ENCODE measurements at places on chromosomes 12 and 14.
A peak's percentile ranks its signal among the peaks of the same experiment; 100 is the strongest.

GRCh38 chr12:101021911-101022388 is 188.1 kb downstream of the SLC5A8 start:
- DNase-seq = peak; percentile 68

DNA sequence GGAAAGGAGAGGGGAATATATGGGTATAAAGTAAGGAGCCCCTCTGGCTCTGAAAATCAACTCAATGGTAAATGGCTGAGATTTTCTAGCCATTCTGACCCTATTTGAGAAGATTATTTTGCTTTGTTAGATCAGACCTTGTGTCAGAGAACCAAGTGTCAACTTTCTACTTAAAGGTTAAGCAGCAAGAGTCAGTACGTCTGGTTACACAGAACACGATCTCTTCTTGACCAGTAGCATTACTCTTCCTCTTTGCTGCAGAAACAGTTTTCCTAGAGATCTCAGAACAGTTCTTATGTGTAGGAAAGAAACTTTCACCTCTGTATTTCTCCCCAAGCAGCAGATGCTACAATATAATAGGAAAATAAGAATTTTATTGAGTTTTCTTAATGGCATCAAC is 47.4 kb upstream of the BTG1 start:
- DNase-seq = no peak

DNA sequence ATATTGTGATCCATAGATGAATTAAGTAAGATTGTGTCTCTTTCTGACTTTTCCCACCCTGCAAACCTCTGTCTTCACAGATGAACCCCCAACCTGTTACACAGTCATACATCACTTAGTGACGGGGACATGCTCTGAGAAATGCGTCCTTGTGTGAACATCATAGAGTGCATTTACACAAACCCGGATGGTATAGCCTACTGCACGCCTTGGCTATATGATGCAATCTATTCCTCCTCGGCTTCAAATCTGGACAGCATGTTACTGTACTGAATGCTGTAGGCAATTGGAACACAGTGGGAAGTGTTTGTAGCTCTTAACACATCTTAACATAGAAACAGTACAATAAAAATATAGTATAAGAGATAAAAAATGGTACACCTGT is 7.4 kb upstream of the TESPA1 start:
- no peak for DNase-seq

GRCh38 chr14:78316786-78317185 is 146.6 kb downstream of the NRXN3 start:
- DNase-seq = no peak

- DNase-seq = no peak
Measured at GRCh38 chr12:96120359-96121100, 73.6 kb upstream of the ELK3 start.

DNA sequence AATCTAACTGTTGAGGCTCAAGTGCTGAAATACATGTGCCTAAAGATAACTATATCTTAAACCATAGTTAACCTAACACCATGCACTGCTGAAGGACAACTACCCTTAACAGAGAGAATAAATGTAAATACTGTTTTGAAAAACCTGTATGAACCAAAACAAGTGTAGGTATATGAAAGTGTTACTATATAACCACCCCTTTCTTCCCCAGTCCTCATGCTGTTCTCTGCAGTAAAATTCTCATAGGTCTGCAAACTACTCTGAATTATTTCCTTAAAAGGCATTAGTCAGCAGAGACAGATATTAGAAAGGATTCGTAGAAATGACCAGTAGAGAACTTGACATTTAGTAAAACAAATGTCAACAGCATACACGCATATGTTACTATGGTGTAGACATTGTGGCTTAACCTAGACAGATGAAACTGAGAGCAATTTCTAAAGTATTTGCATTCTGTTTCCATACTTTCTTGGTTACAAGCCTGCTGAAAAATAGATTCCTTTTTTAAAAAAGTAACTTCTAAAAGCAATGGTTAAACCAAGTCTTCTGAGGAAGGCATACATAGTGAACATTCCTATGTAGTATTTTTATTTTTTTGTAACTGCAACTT is 13.9 kb downstream of the CSRP2 start:
- DNase-seq = no peak

- DNase-seq = no peak
Measured at GRCh38 chr14:89455412-89455811, 38.4 kb upstream of the FOXN3 start.

DNA sequence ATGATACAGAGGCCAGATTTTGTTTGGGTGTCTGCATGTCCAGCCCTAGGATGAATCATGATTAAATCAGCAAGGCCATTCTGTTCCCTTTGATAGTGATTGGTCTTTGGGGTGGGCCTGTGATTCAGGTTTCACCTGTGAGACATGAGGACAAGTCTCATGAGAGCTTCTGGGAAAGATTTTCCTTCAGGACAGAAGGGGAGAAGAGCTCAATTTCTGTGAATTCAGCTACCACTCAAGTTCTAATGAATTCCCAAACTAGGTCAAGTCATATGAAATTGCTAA is 73.4 kb downstream of the ZNF664 start:
- no peak for DNase-seq

- peak; percentile 14 for DNase-seq
Measured at GRCh38 chr12:7907009-7907408, 29.0 kb downstream of the SLC2A3 start.

GRCh38 chr14:99676657-99677056 is 7.4 kb upstream of the CYP46A1 start:
- DNase-seq = no peak

- DNase-seq = peak; percentile 82
Measured at GRCh38 chr14:64279704-64280668, 14.2 kb downstream of the ESR2 start.

GRCh38 chr12:52066346-52067080 is 3.3 kb upstream of the ATG101 start:
- no peak for DNase-seq

GRCh38 chr14:24483604-24484252 is 24.3 kb downstream of the CMA1 start:
- DNase-seq = no peak

GRCh38 chr12:66594688-66595087 is 84.2 kb downstream of the GRIP1 start:
- no peak for DNase-seq

DNA sequence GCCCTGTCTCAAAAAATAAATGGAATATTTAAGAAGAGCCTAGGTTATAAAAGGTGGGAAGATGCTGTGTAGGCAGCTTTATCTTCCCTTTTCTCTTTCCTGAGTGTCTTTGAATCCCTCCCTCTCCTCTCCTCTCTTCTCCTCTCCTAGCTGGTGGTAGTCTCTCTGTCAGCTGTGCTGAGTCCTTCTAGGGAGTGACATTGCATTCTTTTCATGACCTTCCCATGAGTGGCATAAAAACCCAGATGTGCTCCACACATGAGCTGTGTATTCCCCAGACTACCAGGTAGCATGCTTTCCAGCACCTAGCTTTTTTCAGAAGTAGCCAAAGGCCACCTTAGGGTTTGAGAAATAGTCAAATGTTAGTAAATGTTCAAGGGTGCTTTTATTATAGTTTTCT is 23.6 kb downstream of the SAMD4A start:
- DNase-seq = no peak

GRCh38 chr14:88599761-88600439 is 37.1 kb downstream of the ZC3H14 start:
- no peak for DNase-seq

DNA sequence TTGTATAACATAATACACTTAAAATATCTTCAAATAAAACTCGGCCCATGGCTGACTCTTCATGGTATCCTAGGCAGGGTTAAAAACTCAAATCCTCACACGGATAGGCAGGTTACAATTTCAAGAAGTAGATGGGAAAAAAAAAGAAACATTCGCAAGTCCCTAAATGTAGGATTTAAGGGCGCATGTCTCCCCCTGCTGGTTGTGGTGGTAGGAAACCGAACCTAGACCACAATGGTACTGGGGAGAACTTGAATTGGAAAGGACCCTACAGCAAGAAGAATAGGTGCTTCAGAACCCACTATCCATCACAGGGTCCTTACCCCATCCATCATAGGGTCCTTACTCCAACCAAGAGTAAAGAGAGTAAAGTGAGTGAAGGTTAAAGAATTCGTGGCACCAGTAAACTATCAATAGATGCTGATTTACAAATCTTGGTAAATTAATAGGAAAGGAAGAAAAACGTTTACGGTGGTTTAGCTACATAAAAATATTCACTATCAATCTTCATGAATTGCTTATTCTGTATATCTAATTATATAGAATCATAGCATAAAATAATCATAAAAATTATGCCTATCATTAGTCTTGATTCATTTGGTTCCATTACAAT is 3.3 kb upstream of the CIPC start:
- DNase-seq = peak; percentile 61

DNA sequence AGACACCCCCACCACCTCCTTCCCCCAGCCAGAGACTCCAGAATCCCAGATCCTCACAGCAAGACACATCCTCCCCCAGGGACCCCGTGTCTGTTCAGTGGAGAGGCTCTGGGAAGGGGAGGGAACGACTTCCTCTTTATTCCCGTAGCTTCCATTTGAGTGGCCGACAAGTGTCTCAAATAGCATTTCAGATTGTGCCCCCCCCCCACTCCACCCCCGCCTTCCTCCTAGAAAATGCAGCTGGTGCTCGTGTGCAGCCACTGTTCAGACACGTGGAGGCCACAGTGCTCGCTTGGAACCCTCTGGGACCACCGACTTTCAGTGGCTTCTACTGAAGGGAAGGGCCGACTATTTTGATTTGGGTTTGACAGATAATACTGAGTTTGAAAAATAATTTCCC is 14.3 kb downstream of the PPP2R5C start:
- no peak for DNase-seq

DNA sequence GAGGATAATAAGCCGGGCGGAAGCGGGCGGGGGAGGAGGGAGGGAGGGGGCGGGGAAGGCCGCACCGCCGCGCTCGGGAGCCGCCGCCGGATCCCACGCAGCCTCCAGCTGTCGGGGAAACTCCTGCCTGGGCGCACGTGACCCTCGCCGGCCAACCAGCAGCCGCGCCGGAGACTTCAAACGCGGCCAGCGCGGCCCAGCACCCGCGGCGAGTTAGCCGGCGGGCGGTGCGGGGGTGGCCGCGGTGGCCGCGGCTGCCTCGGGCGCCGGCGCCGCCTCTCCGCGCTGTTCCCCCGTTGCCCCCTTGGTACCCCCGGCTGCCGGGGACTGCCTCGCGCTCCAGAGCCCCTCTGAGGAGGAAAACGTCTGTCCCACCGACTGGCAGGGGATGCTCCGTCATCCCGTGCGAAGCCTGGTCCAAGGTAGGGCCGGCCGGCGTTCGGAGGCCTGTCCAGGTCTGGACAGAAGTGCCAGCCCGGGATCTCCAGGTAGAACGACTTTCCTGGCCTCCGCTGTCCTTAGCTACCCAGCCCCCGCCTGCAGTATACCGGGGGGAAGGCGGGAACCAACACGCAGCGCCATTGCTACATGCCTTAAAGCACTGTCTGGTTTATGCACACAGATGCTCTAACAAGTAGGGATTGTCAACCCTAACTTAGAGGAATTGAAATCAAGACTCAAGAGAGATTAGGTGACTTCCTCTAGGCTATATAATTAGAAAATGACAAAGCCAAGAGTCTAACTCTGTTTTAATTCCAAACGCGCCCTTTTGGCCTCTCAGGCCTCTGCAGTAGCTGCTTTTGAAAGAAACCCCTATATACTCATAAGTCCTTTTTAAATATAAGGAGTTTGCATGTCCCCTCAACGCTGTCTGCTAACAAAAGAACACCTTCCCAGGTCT is at the start of gene YAF2:
YAF2 (minus strand) TSS at position 9 of the 901 bp plus-strand sequence. CDS start 68 bp downstream, outside the sequence.
- no peak for DNase-seq

- DNase-seq = peak; percentile 98
Measured at GRCh38 chr12:45268672-45269411, 52.9 kb downstream of the ANO6 start.

- DNase-seq = no peak
Measured at GRCh38 chr14:51276605-51277004, 36.6 kb downstream of the TMX1 start.

GRCh38 chr14:44609201-44609600 is 102.1 kb upstream of the FSCB start:
- DNase-seq = no peak

DNA sequence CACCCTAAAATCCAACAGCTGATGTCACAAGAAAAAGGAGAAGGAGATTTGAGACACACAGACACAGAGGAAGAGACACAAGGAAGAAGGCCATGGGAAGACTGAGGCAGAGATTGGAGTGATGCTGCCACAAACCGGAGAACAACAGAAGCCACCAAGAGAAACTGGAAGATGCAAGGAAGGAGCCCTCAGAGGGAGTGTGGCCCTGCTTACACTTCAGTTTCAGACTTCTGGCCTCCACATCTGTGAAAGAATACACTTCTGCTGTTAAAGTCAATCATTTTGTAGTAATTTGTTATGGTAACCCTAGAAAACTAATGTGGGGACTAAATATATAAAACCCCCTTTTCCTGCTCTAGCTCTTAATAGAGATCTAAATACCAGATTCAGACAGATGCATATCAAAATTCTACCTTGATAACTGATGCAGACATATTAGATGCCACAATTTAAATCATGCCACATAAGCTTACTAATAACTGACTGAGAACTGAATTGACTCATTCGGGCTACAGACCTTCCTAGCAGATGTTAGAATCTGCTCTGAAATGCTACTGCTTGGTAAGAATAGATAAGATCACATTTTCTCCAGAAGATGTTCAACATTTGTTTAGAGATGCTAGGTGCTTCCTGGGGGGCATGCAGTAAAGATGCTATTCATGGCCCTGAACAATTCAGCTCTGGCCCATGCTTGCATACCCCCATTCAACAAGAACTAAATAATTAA is 113.1 kb upstream of the CCND2 start:
- no peak for DNase-seq

DNA sequence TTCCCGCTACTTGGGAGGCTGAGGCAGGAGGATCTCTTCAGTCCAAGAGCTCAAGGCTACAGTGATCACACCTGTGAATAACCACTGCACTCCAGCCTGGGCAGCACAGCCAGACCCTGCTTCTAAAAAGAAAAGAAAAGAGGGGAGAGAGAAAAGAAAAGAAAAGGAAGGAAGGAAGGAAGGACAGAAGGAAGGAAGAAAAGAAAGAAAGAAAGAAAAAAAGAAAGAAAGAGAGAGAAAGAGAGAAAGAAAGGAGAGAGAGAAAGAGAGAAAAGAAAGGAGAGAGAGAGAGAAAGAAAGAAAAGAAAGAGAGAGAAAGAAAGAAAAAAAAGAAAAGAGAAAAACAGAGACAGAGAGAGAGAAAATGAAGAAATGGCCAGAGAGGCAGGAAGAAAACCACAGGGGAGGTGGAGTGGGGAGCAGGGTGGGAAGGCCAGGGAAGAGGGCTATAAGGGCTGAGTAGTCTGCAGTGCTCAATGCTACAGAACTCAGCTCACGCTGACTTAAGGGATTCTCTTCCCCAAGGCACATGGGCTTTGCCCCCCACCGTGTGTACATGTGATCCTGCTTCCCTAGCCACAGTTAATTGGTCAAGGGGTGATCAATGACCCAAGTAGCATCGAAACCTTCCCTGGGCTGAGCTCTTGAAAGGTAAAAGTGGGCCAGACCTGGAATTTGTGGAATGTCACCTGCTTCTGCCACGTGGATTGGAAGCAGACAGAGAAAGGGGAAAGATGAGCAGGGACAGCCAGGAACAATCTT is 90.4 kb upstream of the TMCC3 start:
- DNase-seq = no peak

DNA sequence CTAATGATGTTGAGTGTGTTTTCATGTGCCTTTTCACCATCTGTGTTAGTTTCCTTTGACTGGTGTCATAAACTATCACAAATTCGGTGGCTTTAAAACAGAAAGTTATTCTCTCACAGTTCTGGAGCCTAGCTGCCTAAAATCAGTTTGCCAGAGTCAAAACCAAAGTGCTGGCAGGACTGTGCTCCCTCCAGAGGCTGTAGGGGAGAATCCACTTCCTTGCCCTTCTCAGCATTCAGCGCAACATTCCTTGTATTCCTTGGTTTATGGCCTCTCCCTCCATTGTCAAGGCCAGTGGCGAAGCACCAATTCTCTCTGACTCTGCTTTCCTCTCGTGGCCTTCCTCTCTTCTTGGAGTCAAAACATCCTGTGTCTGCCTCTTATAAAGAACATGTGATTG is 174.2 kb upstream of the PDE3A start:
- DNase-seq = no peak

Measured in glomerular endothelial cell (primary cell).